ENCODE measurements at places on chromosomes 1 and 21.

GRCh38 chr1:78779831-78780230 is 130.2 kb downstream of the IFI44 start:
- no peak for DNase-seq

DNA sequence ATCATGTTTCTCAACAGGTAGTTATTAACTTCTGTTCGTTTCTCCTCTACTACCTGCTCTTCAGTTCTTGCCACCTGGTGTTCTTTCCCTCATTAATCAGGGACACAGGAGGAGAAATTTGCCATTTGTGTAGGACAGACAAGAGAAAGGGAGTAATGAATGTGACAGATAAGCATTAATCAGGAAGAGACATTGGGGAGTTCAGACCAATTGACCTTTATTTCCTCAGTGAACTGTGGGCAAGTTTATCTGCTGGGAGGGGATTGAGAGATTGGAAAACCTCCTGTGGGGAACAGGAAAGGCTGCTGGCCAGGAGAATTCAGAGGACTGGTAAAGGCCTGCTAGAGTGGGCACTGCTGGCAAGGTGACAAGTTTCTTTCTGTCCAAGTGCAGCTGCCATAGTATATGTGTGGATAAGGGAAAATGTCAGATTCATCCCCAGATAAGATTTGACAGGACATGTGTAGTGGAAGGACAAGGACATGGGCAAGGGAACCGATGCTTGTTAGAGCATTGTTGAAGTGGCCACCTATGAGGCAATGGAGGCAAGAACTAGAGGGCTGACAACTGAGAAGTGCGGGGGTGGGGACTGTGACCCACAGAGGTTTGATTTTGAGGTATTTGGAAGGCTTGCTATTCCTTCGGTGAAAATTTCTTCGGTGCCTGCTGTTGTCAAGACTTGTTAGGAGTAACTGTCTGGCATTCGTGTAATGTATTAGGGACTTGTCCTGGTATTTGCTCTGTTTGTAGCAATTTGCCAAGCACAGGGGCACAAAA is 12.6 kb downstream of the SZT2 start:
- DNase-seq, result no peak

DNA sequence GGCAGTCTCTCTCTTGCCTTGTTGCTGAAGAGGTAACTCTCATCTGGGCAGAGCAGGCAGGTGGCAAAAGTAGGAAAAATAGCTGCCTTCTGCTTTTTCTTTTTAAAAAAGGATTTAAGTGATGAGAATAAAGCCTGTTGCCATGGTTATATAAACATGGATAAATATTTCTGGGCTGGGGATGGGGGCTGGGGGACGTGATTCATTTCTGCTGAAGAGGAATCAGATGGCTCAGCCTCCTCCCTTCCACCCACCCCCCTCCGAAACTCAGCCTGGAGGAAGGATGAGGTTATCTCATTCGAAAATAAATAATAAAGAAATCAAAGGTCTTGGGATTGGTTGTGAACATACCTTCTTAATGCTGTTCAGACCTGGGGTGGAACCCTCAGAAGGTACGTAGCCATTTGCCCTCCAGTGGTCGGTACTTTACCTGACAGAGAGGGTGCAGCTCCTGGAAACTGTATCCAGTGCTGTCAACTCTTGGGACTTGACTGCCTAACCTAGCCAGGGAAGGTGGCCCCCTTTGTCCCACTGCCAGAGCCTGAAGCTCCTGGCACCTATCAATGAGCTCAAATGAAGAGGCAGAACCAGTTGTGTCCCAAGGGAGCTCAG is 3.8 kb upstream of the INKA2 start:
- no peak for DNase-seq

DNA sequence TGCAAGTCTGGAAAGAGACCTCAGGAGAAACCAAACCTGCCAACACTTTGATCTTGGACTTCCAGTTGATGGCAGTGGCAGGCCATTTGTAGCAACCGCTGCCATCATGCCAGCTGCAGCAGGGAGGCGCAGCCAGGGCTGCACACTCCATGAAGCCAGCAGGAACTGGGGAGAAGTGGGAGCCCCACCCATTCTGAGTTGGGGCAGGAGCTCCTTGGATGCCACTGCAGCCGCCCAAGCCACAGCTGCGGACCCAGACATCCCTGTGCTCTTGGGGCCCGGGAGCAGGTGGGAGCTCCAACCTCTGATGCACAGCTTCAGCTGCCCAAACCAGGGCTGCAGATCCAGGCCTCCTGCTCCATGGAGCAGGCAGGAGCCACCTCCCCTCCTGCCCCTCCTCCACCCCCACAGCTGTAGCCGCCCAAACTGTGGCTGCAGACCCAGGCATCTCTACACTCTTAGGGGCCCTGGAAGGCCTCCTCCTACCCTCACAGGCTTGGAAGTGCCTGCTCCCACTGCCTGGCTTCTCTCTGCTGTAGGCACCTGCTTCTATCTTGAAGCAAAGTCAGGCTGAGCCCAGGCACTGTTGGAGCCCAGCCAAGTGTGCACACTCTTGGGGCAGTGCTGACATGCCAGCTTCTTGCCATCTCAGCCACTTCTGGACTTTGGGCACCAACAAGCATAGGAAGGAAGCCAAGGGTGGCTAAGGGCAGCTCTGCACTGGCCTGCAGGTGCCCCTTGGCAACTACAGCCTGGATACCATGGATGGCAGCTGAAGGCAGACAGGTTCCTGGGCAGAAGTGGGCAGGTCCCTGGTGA is 20.0 kb upstream of the DISP1 start:
- DNase-seq, result no peak

- no peak for DNase-seq
Measured at GRCh38 chr21:15671188-15671587, 58.6 kb upstream of the USP25 start.

DNA sequence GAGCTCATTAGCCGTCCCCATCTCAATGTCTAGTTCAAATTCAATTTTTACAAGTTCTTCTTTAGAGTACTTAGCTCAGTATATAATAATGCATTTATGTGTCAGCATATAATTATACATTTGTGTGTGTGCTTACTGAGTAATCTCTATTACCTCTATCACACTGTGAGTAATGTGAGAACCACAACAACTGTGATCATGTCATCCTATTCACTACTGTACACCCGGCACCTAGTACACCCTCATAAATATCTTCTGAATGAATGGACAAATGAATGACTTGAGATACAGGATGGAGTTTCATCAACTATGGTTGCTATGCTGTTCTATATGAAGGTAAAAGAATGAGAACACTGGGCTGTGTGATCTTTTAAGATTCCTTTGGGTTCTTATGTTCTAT is 124.0 kb downstream of the GPATCH2 start:
- no peak for DNase-seq

DNA sequence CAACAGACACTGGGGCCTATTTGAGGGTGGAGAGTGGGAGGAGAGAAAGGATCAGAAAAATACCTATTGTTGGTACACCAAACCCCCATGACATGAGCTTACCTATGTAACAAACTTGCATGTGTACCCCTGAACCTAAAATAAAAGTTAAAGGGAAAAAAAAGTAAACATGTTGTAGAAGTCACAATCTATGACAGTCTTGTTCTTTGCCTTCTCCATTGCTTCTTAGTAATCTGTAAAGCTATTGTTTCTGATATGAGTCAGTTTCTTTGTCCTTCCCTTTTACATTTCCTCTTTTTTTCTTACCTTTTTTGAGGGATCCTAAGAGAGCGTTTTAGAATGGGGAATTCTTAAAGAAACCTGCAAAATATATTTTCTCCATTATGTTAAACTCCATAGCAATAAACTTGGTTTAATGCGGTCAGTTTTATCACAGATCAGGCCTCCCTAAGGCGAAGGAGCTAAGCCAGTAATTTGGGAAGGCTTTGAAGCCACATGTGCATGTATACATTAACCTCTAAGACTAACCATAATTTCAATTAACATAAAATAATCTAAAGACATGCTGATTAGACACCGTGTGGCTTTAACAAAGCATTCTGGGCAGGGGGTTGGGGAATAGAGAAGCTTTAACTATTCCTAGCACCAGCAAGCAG is 77.8 kb upstream of the C1orf105 start:
- no peak for DNase-seq
